ENCODE measurements at places on chromosomes 1 and 21. TPM values are rescaled to one million over a fixed set of nuclear protein-coding genes. Genes with fewer than 3 reads are reported as not detected.

Gene VWA5B1
- not detected for total RNA-seq

Gene TNNI3K
- 83.9 TPM for total RNA-seq

Gene NR0B2
- 4.7 TPM for total RNA-seq

Gene CELA2A
- total RNA-seq = not detected

Gene ZNF691
- total RNA-seq = 7.7 TPM

Gene PRPF38A
- 18.9 TPM for total RNA-seq

DNA sequence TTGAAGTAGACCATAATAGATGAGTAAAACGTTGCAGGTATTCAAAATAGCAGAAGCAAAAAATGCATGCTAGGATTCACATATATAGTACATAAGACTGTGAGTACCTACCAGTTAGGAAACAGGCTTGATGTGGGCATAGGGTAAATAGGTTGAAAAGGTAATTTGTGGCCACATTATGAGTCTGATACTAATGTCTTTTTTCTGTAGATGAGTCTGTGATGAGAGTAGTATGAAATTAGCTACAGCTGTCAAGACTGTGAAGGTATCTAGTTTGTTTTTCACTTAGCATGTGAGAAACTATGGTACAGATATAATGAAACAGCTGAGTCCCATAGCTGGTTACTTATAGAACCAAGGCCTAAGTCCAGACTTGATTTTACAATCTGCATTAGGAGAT, 12.4 kb upstream of the SPATA1 start:
- DNase-seq = no peak

- no peak for DNase-seq
Measured at GRCh38 chr1:81505831-81506230, 294.9 kb upstream of the ADGRL2 start.

DNA sequence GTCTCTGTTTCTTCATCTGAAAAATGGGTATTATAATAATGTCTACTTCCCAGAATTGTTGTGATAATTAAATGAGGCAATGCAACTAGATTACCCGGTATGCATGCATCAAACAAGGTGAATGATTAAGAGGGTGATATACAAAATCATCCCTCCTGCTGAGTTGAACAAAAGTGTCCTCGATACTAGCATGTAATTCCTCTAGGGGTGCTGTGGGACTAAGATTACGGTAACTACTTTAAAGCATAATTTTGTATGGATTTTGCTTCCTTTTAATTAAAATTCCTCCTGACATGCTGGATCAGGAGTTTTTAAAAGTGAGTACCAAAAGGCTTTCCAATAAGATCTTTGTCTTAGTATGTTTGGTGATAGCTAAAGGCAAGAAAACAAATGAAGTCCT, 98.7 kb upstream of the PRMT6 start:
- DNase-seq = no peak

- no peak for DNase-seq
Measured at GRCh38 chr1:88509379-88509778, 174.7 kb upstream of the PKN2 start.

DNA sequence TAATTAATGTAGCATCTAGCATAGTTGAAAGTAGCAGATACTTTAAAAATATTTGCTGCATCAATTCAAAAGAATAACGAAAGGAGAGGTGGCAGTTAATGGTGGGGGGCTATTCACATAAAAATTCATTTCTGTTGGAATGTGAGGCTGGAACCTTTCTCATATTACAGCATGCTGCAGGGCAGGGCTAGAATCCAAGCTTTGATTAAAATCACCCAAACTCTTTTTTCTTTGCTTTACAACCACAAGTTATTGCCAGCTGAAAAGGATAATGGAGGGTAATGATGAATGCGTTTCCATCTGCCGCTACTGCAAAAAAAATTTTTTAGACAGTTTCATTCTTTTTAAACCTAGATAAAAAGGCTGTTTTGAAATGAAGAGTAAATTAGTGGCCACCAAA, 9.8 kb downstream of the DISP1 start:
- DNase-seq = no peak
